SJSA1 (cell line): ENCODE measurements at places on chromosomes 6 and 20.

DNA sequence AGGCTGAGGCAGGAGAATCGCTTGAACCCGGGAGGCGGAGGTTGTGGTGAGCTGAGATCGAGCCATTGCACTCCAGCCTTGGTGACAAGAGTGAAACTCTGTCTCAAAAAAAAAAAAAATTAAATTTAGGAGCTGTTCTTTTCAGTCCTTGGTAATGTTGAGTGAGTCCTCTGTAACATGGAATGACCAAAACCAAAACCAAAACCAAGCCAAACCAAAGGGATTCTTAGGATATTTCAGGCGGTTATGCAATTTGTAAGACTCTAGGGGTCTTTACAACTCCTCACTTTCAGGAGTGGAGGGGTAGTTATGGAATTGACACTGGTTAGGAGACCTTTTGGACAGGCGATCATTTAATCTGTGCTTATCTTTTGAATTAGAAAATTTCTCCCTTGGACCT lies 15.8 kb downstream of the TIAM2 start:
- DNase-seq: no peak

DNA sequence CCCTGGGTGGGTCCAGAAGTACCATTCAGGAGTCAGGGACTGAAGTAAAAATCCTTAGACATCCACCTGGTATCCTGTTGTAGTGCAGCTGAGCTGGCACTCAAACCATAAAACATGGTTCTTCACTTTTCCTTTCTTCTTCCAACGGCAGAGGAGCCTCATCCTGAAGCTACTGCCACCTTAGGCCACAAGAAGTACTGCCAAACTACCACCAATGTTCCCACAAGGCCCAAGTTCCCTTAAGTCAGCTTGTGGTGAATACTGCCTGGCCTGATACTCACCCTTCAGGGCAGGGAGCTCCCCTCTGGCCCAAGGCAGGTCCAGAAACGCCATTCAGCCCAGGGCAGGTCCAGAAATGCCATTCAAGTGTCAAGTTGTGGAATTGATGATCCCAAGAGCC lies 1053.4 kb upstream of the CITED2 start:
- DNase-seq: no peak

- DNase-seq: no peak
Observed at GRCh38 chr20:3068986-3069900, 2.2 kb upstream of the OXT start.

DNA sequence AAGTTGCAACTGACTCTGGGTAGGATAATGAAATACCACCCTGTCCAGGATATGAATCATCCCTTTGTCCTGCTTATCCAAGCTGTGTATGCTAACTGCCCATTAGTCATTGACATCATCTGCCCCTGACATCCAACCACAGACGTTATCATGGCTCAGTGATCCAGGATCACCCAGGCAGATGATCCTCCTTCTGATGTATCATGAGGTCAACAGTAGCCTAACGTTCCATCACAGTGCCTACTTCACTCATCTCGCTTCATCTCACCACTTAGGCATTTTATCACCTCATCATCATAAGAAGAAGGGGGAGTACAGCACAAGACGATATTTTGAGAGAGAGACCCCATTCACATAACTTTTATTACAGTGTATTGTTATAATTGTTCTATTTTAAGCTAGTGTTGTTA lies 13.4 kb upstream of the BTN3A2 start:
- DNase-seq: peak; percentile 92

- no peak for DNase-seq
Observed at GRCh38 chr6:142218446-142218845, 71.4 kb downstream of the VTA1 start.
